ENCODE measurements at places on chromosomes 6 and 20.

DNA sequence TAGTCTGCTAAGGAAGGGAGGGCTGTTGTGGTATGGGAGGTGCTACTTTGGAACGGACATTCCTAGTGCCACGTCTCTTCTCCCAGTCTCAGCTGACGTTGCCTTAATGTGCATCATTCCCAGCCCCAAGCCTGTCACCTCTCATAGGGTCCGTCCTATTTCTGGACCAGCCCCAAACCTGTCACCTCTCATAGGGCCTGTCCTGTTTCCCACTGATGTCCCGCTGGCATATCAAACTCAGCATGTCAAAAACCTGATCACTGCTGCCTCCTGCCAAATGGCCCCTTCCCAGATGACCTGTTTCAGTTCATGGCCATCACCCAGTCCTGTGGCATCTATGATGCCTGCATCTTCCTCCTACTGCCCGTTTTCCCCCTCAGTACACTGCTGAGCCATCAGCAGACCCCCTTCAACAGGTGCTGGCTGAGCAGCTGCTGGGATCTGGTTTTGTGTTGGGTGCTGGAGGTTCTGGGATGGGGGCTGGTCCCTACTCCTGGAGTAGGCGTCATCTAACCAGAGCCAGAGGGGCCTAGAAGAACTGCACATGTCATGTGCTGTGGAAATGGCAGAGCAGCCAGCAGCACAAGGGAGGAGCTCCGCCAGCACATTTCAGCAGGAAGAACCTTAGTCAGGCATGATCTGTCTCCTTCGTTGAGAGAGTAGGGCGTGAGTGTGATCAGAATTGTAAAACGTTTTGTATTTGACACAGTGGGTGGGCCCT, 3.3 kb downstream of the ENTPD6 start:
- DNase-seq, result no peak

GRCh38 chr6:90983462-90983861, 396.6 kb upstream of the MAP3K7 start:
- DNase-seq, result no peak

DNA sequence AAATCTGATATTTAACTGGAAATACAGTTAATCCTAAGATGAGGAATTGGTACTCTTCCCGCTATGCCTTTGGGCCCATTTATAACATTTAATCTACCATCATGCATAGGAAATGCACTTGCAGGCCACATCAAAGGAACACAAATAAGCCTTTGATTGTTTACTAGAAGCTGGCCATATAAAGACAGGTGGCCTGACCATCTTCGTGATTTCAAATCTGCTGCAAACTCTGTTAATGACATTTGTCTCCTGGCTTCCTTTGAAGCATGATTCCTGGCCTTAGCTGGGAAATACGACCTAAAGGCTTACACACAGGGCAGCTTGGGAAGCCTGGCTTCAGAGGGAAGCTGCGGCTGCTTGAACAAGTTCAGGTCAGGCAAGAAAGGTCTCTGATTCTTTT, 552.1 kb downstream of the CDH26 start:
- no peak for DNase-seq

DNA sequence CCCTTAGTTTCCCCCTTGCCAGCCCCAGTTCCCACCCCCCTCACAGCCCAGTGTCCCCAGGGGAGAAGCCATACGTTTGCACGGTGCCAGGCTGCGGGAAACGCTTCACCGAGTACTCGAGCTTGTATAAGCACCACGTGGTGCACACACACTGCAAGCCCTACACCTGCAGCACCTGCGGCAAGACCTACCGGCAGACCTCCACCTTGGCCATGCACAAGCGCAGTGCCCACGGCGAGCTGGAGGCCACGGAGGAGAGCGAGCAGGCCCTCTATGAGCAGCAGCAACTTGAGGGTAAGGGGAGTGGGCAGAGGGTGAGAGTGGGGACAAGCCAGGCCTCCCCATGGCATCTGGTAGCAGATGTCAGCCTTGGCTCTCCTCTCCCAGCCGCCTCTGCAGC, 5.1 kb upstream of the DEF6 start:
- no peak for DNase-seq

DNA sequence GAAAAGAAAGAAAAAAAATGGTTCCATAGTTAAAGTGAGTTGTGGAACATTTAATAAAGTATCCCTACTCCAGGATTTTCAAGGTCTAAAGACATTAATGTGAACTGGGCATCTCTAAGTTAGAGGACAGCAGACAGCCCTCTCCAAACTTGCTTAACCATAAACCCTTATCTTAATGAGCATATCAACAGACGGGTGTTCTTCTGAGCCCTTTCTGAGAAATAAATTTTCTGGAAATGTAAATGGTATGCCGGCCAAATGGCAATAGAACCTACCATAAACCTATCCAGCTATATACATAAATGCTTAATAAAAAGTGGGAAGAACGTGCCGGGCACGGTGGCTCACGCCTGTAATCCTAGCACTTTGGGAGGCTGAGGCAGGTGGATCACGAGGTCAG, 12.5 kb downstream of the SLC18B1 start:
- DNase-seq, result no peak

- DNase-seq, result no peak
Observed at GRCh38 chr20:6397115-6397514, 274.3 kb upstream of the FERMT1 start.

DNA sequence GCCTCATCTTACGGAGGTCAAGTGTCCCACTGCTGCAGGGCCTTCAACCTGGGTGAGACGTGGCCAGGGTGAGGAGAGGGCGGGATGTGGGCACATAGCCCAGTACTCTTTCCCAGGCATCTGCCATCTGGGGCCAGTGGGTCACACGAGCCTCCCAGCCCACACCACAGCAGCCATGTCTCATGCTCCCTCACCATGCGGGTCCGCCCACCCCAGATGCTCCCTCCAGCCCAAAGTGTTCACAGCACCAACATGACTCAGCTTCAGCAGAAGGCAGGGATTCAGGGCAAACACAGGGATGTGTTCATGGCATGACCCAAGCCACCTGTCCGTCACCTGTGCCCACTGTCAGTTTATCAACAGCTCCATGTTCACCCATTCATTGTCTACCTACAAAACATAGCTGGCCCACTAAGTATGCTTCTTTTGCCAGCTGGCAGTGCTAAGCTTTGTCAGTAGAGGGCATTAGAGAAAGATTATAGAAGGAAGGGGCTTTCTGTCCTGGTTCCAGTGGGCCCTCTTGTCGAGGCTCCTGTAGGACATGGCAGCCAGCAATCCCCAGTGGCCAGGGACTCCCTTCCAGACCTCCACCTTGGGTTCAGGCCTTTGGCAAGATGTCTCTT, 109.2 kb downstream of the FOXF2 start:
- DNase-seq, result no peak

GRCh38 chr6:72739368-72739779, 117.5 kb downstream of the KCNQ5 start:
- no peak for DNase-seq

GRCh38 chr6:134416418-134417154, 98.7 kb upstream of the SGK1 start:
- no peak for DNase-seq

GRCh38 chr6:158867381-158868121, 48.4 kb upstream of the EZR start:
- DNase-seq, result no peak

GRCh38 chr6:154320181-154320580, 36.4 kb downstream of the IPCEF1 start:
- DNase-seq, result no peak
